ENCODE measurements at places on chromosomes 4 and X.

DNA sequence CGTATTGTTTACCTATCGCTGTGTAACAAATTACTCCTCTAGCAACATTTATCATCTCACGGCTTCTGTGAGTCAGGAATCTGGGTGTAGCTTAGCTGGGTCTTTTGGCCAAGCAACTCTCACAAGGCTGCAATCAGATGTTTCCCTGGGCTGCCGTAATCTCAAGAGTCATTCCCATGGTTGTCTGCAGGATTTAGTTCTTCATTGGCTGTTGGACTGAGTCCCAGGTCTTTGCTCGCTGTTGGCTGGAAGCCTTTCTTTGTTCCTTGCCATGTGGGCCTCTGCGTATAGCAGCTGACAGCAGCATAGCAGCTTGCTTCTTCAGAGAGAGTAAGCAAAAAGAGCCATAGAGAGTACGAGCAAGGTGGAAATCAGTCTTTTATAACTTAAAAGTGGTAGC lies 16.8 kb downstream of the POLR2B start:
- DNase-seq = no peak

DNA sequence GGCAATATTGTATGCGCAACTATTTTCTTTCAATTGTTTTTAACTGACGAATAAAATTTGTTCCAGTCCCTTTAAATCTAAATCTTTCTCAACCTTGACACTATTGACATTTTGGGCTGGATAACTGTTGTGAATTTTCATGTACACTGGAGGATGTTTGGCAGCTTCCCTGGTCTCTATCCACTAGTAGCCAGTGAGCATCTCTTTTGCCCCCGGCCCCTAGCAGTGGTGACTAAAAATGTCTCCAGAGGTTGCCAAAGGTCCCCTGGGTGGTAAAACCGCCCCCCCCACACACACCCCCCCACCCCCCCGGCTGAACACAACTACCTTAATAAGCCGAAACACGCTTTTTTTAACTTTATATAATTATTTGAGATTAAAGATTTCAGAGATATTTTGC lies 514 bp downstream of the FANCB start:
- no peak for DNase-seq

DNA sequence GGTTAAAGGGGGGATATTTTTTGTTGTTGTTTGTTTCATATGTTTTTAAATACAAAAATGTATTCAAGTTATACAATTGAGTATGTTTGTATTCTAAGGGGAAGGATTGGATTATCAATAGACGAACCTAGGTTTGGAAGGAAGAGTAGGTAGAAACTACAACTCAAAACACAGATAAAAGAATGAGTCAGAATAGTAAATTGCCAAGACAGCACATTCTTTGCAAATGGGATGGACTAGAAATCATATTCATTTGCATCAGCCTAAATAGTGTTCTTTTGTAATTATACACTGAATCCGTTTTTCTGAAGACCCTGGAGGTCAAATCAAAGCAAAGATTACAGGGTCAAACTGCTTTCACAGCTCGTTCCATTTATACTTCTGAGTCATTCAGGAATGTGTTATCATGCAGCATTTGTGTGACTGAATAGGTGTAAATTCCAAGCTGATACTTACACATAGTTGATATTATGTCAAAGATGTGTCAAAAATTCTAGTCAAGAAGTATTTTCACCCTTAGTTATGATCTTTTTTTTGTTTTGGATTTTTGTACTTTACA lies 273.3 kb upstream of the FAT4 start:
- DNase-seq = no peak

DNA sequence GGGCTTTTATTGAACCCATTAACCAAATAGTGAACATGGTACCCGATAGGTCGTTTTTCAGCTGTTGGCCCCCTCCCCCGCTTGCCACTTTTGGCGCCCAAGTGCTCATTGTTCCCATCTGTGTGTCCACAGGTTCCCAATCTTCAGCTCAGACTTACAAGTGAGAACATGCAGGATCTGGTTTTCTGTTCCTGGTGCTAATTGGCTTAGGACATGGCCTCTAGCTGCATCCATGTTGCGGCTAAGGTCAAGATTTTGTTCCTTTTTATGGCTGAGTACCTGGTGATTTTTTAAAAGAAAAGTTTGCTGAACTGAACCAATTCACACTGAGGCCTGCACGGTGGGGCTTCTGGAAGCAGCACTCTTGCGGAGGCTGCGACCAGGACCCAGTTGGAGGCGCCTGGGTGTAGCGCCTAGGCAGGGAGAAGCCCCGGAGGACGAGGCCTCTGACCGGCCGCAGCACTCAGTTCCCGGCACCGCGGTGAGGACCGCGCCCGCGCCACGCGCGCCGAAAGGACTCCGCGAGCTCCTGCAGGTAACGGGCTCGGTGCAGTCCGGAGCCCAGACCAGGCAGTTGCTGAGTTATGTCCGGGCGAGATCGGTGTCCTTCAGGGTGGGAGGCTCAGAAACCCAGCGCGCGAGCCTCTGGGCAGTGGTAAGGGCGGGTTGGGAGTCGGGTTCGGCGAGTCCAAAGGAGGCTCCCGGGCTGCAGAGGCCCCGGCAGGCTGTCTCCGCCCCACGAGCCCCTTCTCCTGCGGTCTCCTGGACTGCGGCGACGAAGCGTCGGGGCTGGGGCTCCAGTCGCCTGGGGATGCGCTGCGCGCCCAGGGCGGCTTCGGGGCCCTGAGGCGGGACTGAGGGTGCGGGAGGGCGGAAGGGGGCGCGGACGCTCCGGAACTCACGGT lies 15.8 kb upstream of the SLC25A4 start:
- DNase-seq = peak; percentile 57

- no peak for DNase-seq
Measured at GRCh38 chr4:153232768-153233167, 28.5 kb downstream of the TRIM2 start.

DNA sequence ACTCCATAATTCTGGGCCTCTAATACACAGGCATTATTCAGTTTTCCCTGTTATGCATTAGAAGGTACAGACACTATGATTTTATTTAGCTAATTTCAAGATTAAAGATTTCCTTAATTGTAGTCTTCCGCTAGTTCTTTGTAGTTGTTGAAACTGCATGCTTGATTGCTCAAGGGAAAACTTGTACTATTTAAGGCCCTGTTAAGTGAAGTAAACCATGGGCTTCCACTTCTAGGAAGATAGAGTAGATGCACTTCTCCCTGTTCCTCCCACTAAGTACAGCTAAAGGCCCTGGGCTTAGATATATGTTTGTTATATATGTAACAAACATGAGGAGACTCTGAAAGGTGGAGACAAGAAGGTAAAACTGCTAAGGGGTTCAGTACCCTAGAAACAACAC lies 215.8 kb upstream of the LEF1 start:
- no peak for DNase-seq

DNA sequence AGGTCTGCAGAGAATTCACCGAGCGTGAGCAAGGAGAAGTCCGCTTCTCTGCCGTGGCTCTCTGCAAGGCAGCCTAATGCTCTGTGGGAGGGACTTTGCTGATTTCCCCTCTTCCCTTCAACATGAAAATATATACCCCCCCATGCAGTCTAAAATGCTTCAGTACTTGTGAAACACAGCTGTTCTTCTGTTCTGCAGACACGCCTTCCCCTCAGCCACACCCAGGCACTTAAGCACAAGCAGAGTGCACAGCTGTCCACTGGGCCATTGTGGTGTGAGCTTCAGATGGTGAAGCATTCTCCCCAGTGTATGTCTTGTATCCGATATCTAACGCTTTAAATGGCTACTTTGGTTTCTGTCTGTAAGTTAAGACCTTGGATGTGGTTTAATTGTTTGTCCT lies 11.3 kb downstream of the UCHL1 start:
- no peak for DNase-seq

- DNase-seq = no peak
Measured at GRCh38 chr4:87523307-87523706, 5.9 kb downstream of the SPARCL1 start.

DNA sequence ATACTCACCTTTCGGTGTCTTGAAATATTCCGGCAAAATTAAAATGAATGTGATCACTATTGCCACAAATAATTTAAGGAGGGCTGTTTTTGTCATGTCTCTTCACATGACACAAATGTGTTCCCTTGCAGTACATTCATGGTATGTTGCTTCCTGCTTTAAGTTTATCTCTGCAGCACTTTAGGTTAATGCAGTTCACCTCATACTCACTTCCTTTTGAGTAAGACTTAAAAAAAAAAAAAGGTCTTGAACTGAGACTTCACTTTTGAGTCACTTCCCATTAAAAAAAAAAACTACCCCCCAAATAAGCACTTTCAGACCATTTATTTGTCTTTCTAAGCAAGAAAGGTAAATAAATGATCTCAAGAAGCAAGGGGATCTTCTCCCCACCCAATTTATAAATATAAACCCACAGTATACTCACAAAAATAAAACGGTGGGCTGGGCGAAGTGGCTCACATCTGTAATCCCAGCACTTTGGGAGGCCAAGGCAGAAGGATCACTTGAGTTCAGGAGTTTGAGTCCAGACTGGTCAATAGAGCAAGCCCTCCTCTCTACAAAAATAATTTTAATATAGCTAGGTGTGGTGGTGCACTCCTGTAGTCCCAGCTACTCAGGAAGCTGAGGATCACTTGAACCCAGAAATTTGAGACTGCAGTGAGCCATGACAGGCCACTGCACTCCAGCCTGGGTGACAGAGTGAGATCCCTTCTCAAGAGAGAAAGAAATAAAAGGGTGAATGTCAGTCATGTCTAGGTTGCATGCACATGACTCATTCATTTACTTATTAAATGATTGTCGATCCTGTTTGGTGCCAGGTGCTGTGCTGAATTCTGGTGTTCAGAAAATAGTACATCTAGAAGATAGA lies at the start of gene TMEM156:
Gene TMEM156 (minus strand): TSS at position 192 of the 868 bp plus-strand sequence. CDS start 96 bp downstream, at position 96.
- peak; percentile 55 for DNase-seq

- DNase-seq = no peak
Measured at GRCh38 chr4:6342530-6343293, 73.1 kb downstream of the WFS1 start.

- no peak for DNase-seq
Measured at GRCh38 chrX:489820-490219, 103.1 kb upstream of the PPP2R3B start.

- peak; percentile 76 for DNase-seq
Measured at GRCh38 chr4:38132107-38132673, 172.0 kb downstream of the PTTG2 start.

DNA sequence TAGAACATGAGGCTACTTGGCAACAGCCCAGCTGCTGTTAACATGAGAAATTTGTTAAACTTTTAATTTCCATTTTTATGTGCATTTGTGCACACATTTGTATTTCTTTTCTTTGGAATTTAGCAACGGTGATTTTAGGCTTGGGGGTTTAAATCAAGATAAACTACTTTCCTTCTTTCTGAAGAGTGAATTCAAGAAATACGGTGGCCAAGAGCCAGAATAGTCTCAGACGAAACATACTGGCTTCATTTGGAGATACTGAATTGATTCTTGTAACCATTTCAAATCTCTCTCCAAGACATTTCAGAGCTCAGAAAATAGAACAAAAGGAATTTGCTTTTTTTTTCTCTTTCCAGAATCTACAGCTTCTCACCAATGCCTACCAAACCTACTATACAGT lies 134.1 kb upstream of the SCML1 start:
- no peak for DNase-seq

GRCh38 chrX:38803243-38803587 lies 2.0 kb downstream of the MID1IP1 start:
- DNase-seq = peak; percentile 19

DNA sequence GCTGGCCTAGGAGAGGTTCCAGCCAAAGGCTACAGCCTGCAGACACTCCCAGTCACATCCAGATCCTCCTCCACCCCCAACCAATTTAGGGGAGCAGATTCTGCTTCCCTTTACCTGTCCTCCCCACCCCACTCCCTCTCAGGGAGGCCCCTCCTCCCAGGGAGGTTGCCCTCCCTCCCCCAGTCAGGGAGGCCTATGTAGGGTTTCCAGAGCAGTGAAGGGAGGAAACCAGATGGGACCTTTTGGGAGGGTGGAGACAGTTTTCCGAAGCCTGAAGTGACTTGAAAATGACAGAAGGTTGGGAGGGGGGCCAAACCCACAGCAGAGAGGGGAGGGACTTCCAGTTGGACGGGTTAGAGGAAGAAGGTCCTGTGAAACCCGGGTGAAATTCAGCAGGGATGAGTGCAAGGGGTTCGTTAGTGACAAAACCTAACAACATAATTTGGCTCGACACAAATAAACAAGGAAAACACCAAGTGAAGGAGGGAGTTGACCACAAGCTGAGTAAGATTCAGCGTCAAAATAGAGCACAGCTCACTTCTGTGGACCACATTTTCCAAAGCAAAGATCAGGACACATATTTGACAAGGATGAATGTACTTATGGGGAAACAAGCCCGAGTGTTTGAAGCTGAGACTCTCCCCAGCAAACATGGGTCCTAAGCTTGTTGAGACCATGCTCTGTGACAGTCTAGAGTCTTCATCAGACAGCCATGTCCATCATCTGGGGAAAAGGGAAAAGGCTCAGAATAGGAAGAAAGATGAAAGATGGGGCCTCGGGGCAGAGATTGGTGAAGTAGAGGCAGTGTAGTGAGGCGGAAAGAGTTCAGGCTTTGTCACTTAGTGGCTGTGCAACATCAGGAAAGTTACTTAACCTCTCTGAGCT lies 46.4 kb downstream of the PRPS1 start:
- no peak for DNase-seq

DNA sequence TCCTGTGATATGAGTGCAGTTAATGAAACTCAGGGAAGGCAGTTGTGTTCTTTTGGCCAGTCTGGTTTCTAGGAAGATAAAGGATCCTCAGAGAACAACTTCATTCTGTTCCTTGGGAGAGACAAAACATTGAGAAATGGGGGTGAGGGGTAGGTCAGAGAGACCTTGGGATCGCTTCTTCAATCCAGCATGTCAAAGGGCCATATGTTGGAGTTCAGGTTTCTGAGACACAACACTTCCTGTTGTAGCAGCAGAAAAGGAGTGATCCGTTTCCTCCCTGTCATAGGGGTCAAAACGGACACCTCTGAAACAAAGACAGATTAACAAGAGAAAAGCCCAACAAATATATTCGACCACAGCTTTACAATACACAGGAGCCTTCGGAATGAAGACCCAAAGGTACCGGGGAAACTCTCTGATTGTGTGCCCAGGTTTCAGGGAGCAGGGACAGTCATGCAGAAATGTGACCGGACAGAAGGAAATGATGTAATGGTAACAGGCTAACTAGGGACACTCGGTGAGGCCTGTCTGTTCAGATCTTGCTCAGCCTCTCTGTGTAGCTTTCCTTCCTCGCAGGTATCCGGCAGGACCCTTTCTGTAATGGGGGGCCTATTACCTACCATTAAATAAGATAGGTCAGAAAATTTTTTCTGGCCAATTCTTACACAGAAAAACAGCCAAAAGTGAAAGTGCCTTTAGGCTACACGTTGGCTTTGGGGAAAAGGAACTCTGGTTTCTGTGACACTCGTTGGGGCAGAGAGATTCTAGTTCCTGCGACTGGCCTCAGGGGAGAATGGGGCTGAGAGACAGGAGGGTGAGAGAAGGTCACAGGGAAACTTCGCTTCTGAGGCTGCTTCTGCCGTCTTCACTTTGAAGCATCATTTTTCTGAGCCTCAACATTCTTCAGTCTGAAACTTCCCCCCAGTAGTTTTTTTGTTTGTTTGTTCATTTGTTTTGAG lies 103.3 kb upstream of the TLR3 start:
- DNase-seq = peak; percentile 13

DNA sequence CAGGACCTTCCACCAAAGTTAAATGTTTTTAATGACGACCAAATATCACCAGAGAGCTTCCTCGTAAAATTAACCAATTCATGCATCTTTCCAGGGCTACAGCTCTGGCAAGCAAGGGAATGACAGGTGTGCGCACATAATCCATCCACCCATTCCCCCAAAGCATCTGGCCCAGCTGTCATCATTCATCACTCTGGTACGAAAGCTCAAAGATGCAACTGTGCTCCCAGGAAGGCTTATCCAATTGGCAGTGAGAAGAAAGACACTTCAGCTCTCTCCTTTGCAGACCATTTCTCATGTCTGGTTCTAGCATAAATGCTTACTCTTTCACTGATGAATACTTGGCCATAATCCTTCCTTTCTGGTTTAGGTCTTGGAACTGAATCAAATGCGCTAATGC lies 139.2 kb downstream of the NSUN7 start:
- DNase-seq = no peak
